ENCODE measurements at places on chromosomes 12 and 14.

GRCh38 chr14:71780075-71780474 lies 152.2 kb upstream of the RGS6 start:
- DNase-seq, result no peak

DNA sequence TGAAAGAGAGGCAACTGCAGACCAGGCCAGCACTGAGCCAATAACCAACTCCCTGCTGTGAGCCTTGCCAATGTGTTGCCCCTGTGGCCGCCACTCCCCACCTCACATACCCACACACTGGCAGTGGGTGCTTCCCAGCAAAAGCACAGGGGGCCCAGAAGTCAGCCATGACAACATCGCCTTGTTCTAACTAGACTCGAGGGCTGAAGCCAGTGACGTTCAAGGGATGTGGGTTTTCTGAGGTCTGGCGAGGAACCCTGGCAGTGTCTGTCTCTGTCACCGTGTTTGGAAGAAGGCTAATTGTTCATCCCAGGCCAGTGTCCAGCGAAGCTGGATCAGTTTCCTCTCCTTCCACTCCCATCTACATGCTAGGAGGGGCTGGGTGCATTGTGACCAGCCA lies 311.8 kb upstream of the AMIGO2 start:
- peak; percentile 71 for DNase-seq

GRCh38 chr14:41608681-41609390 lies 2.2 kb downstream of the LRFN5 start:
- no peak for DNase-seq

- peak; percentile 19 for DNase-seq
Measured at GRCh38 chr14:98018628-98019027, 1221.4 kb downstream of the VRK1 start.

- no peak for DNase-seq
Measured at GRCh38 chr14:23137192-23137812, 18.2 kb upstream of the CEBPE start.

DNA sequence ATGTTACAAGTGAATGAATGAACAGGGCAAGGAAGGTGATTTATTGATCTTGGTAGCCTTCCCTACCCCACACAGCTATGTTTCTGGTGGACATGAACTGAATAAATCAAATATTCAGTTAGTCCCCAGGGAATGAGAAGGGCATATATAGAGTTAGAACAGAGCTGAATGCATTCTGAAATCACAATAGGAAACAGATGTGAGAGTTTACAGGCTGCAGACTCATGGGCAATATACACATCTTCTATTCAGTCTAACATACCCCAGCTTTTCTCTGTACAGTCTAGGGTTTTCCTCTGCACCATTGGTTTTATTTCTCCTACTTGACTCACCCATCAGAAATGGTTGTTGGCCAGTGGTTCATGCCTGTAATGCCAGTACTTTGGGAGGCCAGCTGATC lies 7.3 kb upstream of the STX2 start:
- DNase-seq, result no peak

DNA sequence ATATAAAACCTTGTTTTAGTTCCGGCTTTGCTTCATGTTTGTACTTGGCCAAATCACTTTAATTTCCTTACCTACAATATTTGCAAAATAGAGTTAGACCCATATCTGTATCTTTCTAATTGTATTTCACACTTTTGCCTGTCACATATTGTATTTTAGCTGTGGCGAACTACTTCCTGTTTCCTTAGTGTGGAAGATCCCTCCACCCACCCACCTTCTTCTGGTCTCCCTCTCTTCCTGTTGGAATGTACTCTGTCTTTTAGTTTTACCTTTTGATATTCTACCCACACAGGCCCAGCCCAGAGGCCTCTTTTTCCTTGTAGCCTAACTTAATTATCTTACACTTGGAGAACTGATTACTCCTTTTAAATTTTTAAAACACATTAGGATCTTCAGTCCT lies 78.2 kb downstream of the SCN8A start:
- DNase-seq, result no peak

- DNase-seq, result no peak
Measured at GRCh38 chr14:92217936-92218335, 96.2 kb downstream of the CPSF2 start.

GRCh38 chr14:24252289-24253124 lies 10.1 kb upstream of the TINF2 start:
- DNase-seq, result no peak

- DNase-seq, result no peak
Measured at GRCh38 chr12:45314770-45315169, 98.9 kb downstream of the ANO6 start.

DNA sequence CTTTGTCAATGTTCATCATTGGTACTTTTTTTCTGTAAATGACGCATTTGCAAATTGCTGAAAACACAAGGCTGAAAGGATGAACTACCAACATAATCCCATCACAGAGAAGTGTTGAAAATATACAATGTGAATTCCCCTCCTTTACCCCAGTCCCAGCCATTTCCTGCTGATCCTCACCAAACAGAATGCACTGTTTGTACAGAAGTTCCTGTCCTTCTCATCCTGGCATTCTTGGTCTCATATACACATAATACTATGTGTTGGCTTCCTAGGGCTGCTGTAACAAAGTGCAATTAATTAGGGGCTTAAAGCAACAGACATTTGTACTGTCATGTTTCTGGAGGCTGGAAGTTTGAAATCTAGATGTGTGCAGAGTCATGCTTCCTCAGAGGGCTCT lies 836.2 kb upstream of the MGAT4C start:
- DNase-seq, result no peak

DNA sequence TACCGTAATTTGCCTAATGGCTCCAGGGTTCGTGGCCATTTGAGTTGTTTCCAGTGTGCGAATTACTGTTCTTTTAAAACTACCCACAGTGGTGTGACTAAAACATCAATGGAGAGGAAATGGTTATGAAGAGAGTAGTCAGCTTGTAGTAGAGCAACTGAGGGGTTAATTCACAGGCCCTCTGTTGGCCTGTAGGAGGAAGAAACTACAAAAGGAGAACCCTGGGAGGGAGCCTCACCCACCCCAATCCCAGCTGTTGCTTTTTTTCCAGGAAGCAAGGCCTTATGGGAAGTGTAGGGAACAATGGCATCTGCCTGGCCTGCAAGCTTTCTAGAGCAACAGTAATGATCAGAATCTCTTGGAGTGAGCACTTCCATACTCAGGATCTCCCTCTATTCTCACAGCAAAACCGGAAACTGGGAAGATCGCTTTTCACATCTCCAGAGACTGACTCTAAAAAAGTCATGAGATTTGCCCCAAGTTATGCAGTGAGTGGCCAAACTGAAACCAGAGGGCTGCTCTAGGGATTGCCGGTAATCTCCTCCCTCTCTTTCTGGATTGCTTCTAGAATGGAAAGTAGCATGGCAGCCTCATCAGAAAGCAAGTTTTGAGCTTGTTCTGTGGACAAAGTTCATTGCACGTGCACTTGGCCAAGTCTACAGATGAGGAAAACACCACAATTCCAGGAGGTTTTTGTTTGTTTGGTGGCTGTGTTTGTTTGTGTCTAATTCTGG lies 125.3 kb upstream of the PWP1 start:
- no peak for DNase-seq

- DNase-seq, result no peak
Measured at GRCh38 chr12:47896633-47897032, 8.2 kb downstream of the VDR start.

- peak; percentile 42 for DNase-seq
Measured at GRCh38 chr14:30855345-30856037, 18.9 kb upstream of the COCH start.

DNA sequence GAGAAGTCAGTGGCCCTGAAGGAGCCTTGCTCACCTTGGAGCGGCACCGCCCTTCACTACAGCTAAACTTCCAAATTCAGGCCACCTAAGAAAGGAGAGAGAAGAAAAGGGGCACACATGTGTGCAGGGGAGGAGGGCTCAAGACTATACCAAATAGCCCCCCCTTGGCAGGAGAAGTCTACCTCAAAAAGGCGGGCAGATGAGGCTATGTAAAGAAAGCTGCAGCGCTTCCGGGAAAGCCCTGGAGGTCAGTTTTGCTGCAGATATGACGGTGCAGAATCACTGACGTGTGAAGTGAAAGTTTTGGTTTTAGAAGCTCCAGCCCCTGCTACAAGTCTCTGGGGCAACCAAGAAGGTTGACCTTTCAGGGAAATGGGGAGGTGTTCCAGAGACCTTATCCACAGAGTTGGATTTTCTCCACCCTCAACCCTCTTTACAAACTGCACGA lies 48.2 kb upstream of the PNMA1 start:
- peak; percentile 57 for DNase-seq

DNA sequence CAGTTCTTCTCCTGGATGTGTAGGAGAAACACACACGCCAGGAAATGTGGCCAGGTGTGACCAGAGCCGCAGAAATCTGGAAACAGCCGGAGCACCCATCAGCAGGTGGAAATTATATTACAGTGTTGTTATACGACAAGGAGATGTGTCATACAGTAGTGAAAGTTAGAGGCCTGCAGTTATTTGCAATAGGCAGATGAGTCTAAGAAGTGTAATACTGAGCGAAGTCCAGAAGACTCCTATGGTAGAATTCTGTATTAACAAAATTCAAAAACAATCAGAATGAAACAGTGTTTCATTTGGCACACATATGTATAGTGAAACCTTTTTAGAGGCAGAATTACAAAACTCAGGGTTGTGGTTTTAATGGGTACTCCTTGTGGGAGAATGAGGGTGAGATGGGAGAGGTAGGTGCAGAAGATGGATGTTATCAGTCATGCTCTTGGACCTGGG lies 39.3 kb upstream of the AMN start:
- DNase-seq, result peak; percentile 29

- peak; percentile 55 for DNase-seq
Measured at GRCh38 chr12:27179400-27180214, 64.5 kb upstream of the STK38L start.

GRCh38 chr12:109963743-109964429 lies 32.3 kb downstream of the GIT2 start:
- no peak for DNase-seq

GRCh38 chr12:89450907-89451306 lies 73.7 kb downstream of the GALNT4 start:
- no peak for DNase-seq

- no peak for DNase-seq
Measured at GRCh38 chr14:72790887-72791566, 102.9 kb downstream of the DPF3 start.

DNA sequence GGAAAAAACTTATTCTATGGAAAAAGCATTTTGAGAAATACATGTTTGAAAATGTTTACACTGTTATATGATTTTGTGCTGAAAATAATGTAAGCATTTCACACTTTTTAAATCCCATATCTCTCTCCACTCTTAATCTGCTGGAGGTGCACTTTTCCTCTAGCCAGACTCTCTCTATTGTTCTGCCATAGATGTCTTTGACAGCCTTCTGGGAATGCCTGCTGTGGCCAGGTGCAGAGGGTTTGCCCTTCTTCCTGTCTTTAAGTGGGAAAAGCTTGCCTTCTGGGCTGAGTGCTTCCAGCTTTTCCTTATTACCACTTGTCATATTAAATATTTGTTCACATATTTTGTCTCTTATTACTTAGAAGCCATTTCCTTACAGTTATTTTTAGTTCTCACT lies 60.1 kb upstream of the PPM1H start:
- no peak for DNase-seq

DNA sequence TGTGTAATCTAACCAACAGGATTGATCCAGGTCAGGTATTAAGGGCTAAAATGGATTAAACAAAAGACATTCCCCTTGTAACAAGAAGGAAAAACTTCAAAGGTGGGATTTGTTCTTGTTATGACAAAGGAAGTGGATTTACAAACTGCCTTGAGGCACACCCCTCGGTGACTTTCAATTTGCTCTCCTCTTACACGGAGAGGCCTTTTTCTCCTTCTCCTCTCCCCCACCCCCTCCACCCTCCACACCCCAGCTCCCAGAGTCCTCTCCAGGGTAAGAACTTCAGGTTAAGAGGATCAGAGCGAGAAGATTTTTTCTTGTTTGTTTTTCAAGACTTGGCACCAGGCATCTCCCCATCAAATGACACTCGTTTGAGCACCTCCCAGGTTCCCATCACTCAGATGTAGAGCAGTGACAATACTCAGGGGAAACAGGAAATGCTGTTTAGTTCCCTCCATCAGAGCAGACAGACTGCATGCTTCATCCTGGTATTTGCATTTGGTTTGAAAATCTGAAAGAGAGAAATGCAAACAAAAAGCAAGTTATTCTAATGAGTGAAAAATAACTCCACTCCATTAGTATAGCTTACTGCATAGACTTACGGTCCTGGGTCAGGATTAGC lies 77.6 kb upstream of the TMEM260 start:
- DNase-seq, result no peak

GRCh38 chr12:81610955-81611889 lies 147.9 kb downstream of the PPFIA2 start:
- DNase-seq, result no peak

DNA sequence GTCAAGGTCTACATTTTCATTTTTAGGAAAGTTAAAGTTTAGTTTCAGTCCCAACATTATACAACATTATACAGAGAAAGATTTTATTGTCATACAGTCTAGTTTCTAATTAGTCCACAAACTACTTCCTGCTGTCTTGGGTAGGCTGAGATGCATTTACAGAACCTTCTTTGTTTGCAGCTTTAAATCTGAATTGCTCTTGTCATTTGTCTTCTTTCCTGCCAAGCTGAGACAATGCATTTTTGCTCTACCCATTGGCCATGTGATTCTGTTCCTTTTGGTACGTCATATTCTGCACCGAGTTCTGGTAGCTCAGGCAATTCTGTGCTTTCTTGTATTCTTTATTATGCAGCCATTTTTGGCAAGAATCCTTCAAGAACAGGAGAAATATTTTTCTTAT lies 228.5 kb downstream of the ATP23 start:
- DNase-seq, result no peak

GRCh38 chr12:121297435-121297991 lies 1.0 kb upstream of the CAMKK2 start:
- peak; percentile 83 for DNase-seq

GRCh38 chr14:67514650-67515385 lies 18.3 kb upstream of the PLEKHH1 start:
- DNase-seq, result peak; percentile 50

- no peak for DNase-seq
Measured at GRCh38 chr12:51458635-51459034, 34.0 kb downstream of the SLC4A8 start.

- no peak for DNase-seq
Measured at GRCh38 chr12:27163048-27163715, 80.8 kb upstream of the C12orf71 start.

GRCh38 chr14:60999536-60999935 lies 18.5 kb downstream of the SLC38A6 start:
- no peak for DNase-seq

- no peak for DNase-seq
Measured at GRCh38 chr14:88016768-88017167, 11.8 kb downstream of the GPR65 start.

GRCh38 chr12:98769068-98769467 lies 124.0 kb downstream of the APAF1 start:
- DNase-seq, result no peak

- peak; percentile 62 for DNase-seq
Measured at GRCh38 chr12:47882781-47883546, 21.8 kb downstream of the VDR start.

GRCh38 chr14:77313371-77313770 lies 7.3 kb downstream of the POMT2 start:
- no peak for DNase-seq
